ENCODE measurements at places on chromosomes 13 and 19.

GRCh38 chr13:24263632-24264031 lies 45.7 kb upstream of the C1QTNF9 start:
- DNase-seq = no peak

DNA sequence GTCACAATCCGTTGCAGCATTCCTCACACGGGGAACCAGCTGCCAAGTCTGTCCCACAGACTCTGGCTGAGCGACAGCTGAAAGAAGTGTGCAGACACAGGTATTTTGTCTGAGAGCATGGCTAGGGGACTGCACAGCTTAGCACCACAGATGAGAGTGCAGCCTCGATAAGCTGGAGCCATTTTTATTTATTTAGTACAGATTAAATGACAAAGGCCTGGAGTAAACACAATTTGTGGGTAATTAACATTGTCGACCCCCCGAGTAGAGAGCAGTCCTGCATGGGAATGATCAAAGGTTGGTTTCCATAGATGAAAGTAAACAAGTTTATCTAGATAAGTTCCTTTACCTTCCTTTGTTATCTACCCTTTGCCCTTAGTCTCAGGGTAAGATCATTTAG lies 836.2 kb downstream of the DACH1 start:
- no peak for DNase-seq

GRCh38 chr13:85373322-85373721 lies 425.9 kb downstream of the SLITRK6 start:
- no peak for DNase-seq

DNA sequence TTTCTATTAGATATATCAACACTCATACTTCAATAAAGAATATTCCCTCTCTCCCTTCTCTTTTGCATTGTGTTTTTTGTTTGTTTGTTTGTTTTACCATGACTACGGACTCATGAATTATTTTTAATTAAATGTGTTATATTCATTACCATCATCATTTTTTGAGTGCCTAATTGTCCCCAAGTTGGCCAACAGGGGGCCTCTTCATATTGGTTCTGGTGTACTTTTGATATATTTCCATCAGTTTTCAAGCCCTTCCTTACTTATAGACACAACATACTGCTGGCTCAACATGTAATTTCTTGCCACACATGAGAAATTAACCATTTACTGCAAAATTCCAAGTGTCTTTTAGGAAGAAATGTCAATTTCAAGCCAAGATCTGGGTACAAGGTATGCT lies 54.5 kb upstream of the GPC6 start:
- DNase-seq = no peak

- no peak for DNase-seq
These were observed 24.3 kb downstream of the PDS5B start for GRCh38 chr13:32610538-32610937.

GRCh38 chr19:16201011-16201391 lies 3.3 kb downstream of the AP1M1 start:
- DNase-seq = no peak

- no peak for DNase-seq
These were observed 59.8 kb upstream of the C1QTNF9 start for GRCh38 chr13:24249624-24250023.

DNA sequence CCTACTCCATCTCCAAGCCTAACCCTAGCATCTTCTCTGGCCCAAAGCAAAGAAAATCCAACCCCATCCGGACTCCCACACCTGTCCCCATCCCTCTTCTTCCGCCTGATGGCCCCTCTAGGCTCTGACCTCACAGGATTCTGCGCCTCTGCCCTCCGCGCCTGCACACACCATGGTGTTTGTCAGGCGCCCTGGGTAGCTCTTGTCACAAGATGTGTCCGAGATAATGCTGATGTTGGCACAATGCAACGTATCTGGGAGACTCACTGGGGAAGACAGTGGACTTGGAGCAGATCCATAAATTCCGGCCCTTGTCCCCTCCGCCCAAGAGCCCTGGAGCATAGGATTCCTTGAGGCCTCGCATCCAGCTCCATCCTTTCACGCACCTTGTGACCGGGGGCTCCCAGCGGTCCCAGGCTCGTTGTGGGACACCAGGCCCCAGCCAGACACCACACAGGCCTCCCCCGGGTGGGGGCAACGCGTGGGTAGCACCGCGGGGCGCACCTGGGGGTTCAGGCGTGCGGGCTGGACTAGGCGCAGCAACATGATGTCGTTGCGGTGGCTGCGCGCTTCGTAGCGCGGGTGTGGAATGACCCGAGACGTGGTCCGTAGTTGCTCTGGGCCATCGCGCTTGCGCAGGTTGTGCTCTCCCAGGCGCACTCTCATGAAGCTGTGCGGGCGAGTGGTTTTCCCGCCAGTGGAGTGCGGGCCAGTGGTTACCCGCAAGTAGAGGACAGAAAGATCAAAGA lies 3.1 kb upstream of the KLK1 start:
- DNase-seq = no peak

- no peak for DNase-seq
These were observed 555 bp downstream of the NR2C2AP start for GRCh38 chr19:19202707-19203011.

DNA sequence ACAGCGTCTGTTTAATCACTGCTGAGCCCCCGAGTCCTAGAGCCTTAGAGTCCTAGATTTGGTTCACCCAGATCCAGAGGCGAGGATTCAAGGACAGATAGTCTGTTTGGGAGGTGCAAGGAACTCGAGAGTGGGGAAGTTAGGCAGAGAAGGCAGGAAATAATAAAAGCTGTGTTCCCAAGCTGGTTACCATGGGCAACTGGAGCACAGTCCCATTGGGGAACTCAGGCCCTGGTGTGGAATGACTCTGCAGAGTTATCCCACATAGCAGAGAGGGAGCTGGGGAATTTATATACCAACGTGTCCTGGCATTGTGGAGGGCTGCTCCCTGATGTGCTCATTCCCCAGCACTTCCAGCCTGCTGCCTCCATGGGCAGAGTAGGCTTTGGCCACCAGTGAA lies 9.7 kb downstream of the IGSF23 start:
- no peak for DNase-seq

GRCh38 chr13:80979035-80979641 lies 638.2 kb upstream of the SPRY2 start:
- peak; percentile 18 for DNase-seq

GRCh38 chr19:20388706-20389225 lies 176.8 kb downstream of the ZNF737 start:
- no peak for DNase-seq

- DNase-seq = peak; percentile 46
These were observed 8.1 kb downstream of the NKPD1 start for GRCh38 chr19:45152504-45153338.

DNA sequence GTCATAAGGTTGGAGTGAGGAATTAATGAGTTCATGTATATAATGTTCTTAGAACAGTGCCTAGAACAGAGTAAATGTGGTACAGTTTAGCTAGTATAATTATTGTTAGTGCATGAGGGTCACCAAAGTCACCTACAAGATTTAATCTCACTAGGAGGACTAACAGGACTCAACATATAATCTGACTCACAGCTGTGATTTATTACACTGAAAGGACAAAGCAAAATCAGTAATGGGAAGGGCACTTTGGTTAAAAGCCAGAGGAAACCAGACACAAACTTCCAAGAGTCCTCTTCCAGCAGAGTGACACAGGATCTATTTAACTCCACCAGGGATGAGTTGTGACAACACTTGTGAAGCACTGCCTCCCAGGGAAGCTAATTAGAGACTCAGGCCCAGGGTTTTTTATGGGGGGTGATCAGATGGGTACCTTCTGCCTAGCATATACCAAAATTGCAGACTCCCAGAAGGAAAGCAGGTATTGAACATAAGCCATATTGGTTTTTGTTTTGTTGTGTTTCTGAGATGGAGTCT lies 341.2 kb upstream of the DACH1 start:
- no peak for DNase-seq

DNA sequence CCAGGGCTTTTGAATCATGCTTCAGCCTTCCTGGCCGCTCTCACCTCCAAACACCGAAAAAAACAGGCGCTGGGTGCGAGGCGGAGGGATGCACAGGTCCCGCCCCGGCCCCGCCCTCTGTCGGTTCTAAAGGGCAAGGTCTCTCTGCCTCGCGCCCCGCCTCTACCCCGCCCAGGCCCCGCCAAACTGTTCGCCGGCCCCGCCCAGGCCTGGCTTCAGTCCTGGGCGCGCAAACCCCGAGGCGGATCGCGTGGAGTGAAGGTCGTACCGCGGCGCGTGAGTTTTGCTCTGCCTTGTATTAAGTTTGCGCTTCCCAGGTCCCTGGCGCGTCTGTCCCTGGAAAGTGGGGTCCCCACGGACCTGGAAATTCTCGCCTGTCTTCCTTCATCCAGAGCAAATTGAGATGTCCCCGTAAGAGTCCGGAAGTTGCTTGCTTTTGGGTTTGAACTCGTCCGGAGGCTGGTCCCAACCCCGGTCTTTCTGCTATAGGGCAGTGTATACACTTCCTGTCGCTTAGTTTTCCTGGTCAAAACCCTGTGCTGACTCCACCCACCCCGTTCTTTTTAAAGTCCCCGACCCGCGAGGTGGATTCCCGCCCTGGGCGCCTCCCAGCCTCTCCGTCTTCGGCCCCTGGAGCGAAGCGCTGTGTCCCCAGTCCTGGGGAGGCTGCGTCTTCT lies 8.4 kb downstream of the ZNF808 start:
- DNase-seq = peak; percentile 94

DNA sequence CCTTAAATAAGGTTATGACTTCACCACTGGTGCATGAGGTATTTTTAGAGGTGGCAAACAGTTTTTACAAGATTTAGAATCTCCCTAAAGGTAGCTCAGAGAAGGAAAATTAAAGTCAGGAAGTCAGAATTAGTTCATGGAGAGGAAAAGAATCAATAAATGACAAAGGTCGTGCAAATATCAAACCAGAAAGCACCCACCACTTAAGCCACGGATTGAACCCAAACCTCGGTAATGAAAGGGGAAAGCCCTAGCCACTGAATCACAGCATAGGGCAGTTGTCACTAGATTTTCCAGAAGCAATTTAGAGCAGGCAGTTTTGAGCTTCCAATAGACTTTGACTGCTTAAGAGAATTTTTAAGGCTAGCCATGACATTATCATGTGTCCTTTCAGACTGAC lies 1590.4 kb downstream of the SLITRK1 start:
- DNase-seq = no peak

- DNase-seq = no peak
These were observed 100.9 kb downstream of the NDFIP2 start for GRCh38 chr13:79581870-79582315.

DNA sequence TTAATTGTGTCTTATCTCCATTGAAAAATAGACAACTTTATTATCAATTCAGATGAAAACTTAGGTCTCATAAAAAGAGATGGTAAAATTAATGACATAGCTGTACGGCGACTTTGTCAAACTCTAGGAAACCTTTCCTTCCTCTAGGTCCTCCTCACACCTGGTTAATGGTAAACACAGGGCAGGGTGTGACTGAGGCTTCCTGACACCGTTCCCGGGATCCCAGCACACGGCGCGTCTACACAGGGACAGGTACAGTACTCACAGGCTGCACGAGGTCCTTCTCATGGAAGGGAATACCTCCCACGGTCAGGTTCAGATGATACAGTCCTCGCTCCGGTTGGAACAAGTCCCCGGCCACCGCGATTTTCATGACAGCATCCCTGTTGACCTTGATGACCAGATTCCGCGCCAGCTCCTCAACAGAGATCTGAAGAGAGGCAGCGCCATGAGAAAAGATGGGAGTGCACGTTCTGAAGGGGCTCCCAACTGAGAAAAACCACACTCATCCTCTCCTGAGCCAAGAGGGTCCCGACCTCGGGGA lies 35.5 kb downstream of the GAS6 start:
- no peak for DNase-seq

GRCh38 chr13:25186187-25186586 lies 14.1 kb upstream of the AMER2 start:
- DNase-seq = no peak

DNA sequence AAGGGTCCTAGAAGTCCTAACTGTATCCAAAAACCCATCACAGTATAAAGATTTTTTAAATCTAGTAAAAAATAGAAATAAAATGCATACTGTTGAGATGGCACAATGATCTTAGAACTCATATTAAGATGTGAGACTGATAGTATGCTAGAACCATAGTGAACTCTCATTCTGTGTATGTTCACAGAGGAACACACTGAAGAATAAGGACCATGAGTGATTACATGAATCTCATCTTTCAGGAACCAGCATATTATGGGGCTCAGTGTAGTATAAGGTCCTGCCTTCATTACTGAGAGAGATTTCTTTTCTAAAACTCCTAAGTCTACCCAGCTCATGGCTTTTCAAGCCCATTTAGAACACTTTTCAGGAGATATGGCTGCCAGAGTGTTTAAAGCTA lies 59.8 kb upstream of the RFC3 start:
- no peak for DNase-seq

DNA sequence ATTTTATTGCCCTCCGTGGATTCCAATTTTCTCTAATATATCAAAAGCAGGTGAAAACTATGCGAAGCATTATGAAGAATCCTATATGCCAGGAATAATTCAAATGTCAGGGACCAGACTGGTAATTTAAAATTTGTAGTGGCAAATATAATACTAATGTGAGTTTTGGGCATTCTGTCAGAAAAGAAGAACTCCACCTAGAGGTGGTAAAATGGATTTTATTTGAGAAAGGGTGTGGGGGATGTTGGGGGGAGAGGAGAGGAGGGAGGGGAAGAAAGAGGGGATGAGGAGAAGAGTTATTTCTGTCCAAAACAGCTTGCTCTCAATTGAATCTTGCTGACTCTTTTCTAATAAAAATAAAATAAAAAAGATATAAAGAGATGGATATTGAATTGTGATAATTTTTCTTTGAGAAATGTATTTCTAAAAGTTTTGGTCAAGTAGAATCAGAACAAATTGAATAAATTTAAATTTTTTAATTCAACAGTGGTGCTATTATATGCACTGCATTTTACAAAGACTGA lies 929.3 kb upstream of the SLITRK5 start:
- DNase-seq = no peak

- DNase-seq = no peak
These were observed 27.4 kb upstream of the PSPC1 start for GRCh38 chr13:19810151-19810550.

DNA sequence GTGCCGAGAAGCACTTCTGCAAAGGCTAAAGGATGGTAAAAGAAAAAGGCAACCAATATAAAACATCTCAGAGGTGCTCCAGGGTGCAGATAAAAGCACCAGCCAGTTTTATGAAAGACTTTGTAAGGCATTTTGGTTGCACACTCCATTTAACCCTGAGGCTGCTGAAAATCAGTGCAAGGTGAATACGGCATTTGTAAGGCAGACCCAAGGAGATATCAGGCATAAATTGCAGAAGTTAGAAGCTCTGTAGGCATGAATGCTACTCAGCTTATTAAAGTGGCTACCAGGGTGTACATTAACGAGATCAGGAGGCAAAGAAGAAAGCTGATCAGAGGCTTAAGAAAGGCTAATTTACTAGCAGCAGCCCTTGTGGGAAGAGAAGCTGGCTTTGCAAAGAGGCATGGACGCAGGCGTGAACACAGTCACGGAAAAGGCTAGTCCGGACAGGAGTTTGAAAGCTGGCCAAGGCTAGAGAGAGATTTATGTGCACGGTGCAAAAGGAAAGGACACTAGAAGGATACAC lies 99.6 kb downstream of the ZNF429 start:
- no peak for DNase-seq
